Activated naive CD4-positive, alpha-beta T cell treated with anti-CD3 and anti-CD28 coated beads, Interleukin-2, amount 50 U/mL, for 72 hours (primary cell): ENCODE measurements at places on chromosomes 7 and 10. TPM values are rescaled to one million over a fixed set of nuclear protein-coding genes. Genes with fewer than 3 reads are reported as not detected.

DNA sequence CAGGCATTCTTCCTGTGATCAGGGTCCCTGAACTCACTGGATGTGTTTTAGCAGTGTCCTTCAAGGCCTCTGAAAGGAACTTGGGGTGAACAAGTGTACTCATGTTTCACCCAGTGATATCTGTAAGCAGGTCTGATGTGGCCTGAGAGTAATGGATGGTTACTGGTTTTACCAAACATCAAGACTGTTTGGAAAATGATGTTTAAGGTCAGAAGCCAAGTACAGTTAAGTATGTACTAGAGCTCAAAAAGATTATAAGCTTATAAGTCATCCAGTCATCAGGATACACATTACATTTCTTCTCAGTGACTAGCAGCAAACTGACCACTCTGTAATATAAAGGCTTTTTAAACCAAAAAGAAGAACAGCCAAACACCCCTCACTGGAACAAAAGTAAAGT is 79.8 kb upstream of the PTN start:
- DNase-seq, result no peak

- no peak for DNase-seq
These were observed 61.0 kb downstream of the TRUB1 start for GRCh38 chr10:114998993-114999392.

DNA sequence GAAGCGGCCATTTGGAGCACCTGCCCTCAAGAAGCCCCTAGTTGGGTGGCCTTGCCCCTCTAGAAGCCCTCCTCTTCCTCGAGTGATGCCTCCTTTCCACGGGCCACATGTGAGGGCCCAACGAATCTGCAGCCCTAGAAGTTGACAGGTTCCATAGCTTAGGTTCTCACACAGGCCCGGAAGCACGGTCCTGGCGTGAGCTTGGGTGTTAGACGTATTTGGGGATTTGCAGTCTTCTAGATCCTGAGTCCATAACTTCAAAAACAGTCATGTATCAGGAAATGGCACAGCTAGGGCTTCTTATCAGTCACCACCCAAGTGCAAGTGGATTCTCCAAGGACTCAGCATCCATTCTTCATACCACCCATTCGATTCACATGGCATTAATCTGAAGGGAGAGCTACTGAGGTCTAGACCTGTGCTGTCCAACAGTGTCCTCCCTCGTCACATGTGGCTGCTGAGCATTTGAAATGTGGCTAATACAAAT is 477 bp upstream of the FBXW4 start:
- no peak for DNase-seq

GRCh38 chr7:45122975-45123860 is 11.7 kb upstream of the TBRG4 start:
- no peak for DNase-seq

DNA sequence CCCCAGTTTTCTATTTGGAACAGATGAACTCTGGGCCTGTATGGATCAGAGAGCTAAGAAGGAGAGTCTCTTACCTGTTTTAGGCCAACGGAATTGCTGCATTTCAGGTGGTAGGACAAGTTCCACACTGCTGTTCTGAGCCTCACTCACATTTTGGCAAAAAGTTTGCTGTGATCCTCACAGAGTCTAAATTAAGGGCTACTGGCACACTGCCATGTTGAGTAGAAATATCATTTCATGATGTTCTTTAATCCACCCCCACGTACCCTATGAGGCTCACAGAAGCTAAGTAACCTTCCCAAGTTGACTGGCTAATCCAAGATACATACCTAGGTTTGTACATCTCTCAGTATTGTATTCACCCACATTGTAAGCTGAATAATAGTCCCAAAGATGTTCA is 447.2 kb downstream of the INHBA start:
- DNase-seq, result no peak

GRCh38 chr10:93604146-93604545 is 3.1 kb upstream of the RBP4 start:
- DNase-seq, result no peak

GRCh38 chr7:50069613-50070012 is 23.4 kb downstream of the ZPBP start:
- DNase-seq, result no peak

GRCh38 chr10:117830787-117831212 is 215.9 kb downstream of the RAB11FIP2 start:
- DNase-seq, result no peak

DNA sequence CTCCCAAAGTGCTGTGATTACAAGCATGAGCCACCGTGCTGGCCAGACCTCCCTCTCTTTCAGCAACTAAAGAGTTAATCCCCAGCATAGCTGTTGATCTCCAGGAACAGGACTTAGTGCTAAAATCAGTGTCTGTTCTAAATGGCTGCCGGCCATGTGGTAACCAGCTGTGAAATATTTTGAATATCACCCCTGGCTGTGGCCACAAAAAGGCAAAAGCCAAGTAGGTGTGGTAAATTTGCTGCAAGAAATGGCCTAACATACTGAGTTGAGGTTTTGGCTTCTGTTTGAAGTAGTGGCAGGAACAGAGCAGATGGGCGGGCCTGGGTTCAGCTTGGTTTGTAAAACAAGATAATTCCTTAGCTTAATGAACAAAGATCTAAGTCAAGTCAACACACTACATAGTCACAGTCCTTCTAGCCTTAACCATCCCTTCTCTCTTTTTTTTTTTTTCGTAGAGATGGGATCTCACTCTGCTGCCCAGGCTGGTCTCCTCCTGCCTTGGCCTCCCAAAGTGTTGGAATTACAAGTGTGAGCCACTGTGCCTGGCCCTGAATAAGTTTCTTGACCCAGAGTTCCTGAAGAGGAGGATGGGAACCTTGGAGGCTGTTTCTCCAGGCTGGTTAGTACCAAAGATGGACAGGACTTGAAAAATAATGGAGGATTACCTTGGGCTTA is 22.7 kb upstream of the AGFG2 start:
- no peak for DNase-seq

DNA sequence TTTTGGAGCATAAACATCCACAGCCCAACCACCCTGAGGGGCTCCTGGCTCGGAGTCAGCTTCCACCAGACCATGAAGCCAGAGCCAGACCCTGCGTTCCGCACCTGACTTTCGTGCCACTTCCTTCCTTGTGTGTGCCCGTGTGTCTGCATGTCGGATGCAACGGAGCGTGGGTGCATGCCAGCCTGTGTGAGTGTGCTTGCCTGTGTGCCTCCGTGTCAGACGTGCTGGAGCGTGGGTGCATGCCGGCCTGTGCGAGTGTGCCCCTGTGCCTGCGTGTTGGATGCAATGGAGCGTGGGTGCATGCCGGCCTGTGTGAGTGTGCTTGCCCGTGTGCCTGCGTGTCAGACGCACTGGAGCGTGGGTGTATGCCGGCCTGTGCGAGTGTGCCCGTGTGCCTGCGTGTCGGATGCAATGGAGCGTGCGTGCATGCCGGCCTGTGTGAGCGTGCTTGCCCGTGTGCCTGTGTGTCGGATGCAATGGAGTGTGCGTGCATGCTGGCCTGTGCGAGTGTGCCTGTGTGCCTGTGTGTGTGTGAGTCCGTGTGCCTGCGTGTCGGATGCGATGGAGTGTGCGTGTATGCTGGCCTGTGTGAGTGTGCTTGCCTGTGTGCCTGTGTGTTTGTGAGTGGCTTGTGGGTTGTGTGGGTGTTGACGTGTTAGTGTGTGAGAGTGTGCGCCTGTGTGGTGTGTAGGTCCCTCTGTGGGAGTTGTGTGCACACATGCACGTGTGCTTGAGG is 28.1 kb upstream of the KNDC1 start:
- no peak for DNase-seq

- DNase-seq, result no peak
These were observed 97.9 kb downstream of the DNAJB6 start for GRCh38 chr7:157434701-157435100.

GRCh38 chr7:128352153-128352537 is 8.4 kb upstream of the RBM28 start:
- DNase-seq, result no peak

DNA sequence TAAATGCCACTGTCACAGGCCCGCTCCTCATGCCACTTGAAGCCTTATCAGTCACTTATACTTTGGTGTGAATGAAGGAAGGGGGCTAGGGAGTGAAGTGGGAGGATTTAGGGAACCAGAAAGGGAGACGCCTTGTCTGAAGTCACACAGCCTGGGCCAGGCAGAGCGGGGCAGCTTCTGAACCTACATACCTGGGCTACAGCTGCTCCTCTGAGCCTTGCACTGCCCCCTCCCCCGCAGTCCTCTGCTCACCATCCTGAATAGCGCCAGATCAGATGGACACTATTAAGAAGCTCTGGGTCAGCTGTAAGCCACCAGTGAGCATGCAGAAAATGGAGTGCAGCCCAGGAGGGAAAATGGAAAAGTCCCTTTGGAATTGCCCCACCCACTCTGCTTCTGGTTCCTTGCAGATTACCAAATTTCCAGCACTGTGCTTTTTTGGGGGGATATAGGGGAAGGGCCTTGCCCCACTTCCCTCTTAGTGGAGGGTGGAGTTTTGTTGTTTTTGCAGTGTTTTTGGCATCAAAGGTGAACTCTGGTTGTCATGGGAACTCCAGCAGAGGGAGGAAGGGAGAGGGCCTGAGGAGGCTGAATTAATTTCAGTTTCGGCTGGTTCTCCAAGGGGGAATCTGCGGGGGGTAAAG is 35.0 kb upstream of the ADCYAP1R1 start:
- DNase-seq, result no peak

- DNase-seq, result no peak
These were observed 13.5 kb downstream of the ING3 start for GRCh38 chr7:120964088-120964487.

DNA sequence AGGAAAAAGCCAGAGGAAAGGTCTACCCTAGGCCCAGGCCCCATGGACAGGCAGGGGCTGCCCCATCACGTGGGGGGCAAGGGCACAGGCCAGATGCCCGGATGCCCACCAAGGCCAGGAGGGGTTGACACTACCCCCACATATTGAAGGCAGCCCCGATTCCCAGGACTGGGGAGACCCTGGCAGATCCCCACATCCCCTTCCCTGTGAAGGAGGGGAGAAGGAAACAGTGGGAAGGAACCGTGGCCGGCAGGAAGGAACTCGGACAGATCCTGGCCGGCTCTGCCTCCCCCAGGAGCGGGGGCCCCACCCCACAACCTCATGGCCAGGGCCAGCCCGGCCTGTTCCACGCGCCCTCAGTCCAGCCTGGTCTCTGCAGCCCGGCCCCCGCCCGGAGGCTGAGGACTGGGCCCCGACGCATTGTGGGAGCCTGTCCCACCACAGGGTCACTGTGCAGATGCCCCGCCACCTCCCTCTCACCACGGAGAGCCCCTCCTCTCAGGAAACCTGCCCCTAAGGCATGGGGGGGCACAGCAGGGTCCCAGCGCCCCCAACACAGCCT is 41.3 kb downstream of the PAPOLB start:
- no peak for DNase-seq

GRCh38 chr7:88337572-88337971 is 30.9 kb upstream of the STEAP4 start:
- DNase-seq, result no peak

The GRM8 gene
- total RNA-seq, result not detected

The ZNF804B gene
- not detected for total RNA-seq

The LIPJ gene
- total RNA-seq, result not detected

The KCNMA1 gene
- total RNA-seq, result not detected

The KCNH2 gene
- total RNA-seq, result 0.72 TPM

The UNCX gene
- total RNA-seq, result not detected
